ENCODE measurements at places on chromosomes 2 and 18.

GRCh38 chr18:58992301-58993231, 127.9 kb downstream of the ZNF532 start:
- DNase-seq = no peak

DNA sequence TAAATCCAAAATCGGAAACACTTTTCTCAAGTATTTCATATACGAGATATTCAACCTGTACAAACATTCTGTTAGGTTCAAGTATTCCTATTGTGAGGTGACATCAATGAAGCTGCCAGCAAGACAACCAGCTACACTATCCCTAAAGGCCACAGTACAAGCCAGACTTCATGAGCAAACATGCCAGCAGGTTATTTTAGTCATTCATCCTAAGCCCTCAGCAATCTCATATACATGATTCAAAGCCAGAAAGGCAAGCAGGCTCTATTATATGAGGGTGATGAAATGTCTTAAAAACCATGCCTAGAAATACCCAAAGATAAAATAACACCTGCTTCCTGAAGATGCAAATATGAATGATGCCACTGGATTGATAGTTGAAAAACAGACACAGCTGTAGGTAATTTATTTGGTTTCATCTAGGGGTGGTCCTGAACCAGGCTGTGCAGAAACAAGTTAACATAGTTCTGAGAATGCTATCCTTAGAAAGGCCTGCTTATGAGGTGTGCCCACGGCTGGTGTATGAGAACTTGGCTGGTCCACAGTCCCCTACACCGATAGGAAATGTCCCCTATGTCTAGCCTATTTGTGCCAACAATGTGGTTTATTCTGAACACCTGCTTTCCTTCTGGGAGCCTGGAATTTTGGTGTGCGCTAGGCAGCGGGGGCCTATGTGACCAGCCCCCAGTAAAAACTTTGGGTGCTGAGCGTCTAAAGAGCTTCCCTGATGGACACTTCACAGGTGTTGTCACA, 48.2 kb upstream of the KIDINS220 start:
- DNase-seq = no peak

DNA sequence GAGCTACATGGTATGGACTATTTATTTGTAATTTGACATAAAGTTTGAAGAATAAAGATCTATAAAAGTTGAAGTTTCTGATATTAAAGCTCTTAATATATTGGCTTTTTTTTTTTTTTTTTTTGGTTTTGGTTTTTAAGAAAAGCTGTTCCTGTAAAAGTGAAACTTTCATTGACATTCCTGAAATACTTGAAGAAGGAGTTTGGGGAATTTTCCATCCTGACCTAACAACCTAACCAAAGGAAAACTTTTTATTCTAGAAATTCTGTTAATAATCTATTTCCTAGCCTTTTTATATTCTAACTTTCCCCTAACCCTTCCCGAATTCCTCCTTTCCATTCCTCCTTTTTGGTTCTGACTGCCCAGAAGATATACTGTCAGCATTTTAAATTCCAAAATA, 83.7 kb downstream of the ACSL3 start:
- DNase-seq = no peak

DNA sequence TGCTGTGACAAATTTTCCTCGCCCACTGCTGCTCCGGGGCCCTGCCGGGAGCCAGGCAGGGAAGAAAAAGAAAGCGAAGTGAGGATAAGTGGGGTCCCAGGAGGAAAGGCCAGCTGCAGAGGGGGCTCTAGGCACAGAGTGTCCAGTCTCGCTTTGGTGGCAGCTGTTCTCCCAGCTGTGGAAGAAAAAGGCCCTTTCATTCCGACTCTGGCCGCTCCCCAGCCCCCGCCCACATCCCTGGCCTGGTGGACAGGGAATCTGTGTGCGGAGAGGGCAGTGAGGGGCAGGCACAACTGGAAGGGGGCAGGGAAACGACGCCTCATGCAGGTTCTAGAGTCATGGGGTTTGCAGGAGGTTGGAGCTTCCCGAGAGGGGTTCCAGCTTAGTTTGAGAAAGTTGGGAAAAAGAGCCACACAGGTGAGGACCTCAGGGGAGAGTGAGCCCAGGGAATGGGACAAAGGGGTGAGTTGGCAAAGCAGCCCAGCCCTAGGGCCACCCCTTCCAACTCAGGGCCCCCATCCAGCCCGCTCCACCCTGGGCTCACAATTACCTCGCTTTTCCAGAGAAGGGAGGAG, 1.8 kb downstream of the RTKN start:
- no peak for DNase-seq

DNA sequence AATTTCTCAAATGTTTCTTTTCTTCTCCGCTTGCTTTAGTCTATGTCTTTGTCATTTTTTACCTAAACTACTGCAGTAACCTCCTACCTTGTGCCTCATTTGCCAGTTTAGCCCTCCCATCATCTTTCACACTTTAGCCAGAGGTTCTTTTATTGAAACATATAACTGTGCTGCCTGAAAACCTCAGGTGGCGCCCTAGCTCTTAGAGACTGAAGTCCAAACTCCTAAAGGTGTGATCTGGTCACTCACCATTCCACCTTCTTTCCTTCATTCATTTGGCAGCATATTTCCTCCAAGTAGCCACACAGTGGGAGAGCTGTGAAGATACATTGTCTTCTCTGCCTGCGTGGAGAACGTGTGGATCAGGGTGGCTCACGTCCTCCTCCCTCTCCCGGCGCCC, 98.2 kb upstream of the MAPRE2 start:
- peak; percentile 24 for DNase-seq

GRCh38 chr2:21228041-21228895, 104.5 kb downstream of the TDRD15 start:
- DNase-seq = no peak

DNA sequence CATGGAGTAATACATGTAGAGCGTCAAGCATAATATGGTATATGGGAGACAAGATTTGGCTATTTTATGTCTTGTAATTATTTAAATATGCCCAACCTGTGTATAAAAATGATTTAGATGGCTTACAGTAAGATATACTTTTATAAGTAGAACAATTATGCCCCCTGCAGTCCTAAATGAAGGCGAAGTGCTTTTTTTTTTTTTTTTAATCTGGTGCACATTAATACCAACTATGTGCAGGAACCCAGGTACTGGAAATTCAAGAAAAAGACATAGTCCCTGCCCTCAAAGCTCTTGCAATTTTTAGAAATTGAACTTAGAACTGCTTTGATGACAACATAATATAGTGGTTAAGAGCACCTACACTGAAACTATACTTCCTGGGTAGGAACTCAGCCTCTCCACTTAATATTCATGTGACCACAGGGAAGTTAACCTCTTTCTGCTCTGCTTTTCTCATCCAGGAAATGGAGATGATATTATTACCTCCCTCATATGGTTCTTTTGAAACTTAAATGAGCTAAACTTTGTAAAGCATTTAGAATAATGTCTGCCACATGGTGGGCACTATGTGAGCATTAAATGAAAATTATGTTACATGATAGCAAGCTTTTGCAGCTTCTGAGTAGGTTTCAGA, 38.1 kb downstream of the AFTPH start:
- DNase-seq = peak; percentile 41

GRCh38 chr2:146239392-146240135, 1605.3 kb upstream of the ACVR2A start:
- DNase-seq = no peak

- DNase-seq = no peak
These were observed 374.6 kb downstream of the PTH2R start for GRCh38 chr2:208781166-208781565.

DNA sequence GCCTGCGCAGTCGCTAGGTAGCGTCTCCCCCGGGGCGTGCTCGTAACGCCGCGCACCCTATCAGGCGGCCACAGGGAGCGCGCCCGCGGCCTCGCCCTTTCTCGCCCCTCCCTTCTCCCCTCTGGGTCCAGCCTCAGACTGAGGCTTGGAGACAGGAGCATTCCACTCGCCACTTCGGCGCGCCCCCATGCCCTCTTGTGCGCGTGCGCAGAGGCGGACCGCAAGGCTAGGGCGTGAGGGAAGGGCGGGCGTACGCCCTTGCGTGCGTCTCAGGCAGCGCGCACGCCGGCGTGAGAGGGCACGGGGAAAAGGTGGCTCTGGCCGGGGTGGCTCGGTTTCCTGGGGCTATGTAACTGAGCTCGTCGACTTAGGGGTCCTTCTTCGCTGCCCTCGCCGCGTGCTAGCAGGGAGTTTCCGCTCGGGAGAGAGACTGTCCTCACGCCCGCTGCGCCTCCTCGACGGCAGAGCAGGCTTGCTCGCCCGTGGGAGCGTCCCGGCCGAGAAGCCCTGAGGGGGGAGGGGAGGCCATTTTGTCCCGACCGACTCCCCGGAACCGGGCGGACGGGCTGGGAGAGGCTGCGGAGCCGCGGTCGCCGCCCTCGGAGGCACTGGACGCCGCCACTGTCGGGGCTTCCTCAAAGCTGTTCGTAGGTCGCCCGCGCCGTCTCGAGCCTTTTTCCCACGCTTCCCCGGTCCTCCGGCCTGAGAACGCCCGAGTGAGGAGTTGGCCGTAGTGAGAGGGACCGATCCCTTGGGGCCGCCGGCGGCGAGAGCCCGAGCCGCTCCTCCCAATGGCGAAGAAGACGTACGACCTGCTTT, at the start of gene RAB10:
RAB10 (plus strand) TSS at position 267 of the 819 bp plus-strand sequence; CDS start at position 792, 525 bp downstream.
- DNase-seq = peak; percentile 97

GRCh38 chr2:216774620-216775019, 79.3 kb upstream of the IGFBP5 start:
- no peak for DNase-seq

- peak; percentile 18 for DNase-seq
These were observed 122.3 kb upstream of the FHL2 start for GRCh38 chr2:105521176-105521575.

GRCh38 chr2:63692002-63692606, 103.3 kb downstream of the MDH1 start:
- DNase-seq = peak; percentile 62

DNA sequence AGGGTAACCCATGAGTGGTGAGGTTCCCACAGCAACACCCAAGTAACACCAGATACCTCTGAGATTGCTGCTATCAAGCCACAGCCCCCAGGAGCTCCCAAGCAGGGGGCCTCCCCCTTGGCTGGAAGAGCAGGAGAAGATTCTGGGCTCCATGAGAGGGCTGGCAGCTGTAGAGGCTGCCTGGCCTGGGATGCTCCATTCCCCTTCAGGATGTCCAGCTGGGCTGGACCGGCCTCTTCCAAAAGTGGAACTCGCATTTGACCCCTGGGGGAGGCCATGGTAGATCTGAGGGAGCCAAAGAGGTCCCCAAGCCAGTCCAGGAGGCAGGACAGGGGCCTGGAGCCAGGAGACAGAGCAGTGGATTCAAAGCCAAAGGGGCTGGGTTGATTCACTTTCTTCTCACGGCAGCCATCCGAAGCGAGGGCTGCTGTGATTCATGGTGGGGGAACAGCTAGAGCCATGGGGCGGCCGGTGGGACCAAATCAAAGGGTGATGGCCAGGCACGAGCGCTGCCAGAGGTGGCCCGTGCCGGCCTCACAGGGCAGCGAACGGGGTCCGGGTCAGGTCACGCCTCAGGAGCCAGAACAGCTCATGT, 95.3 kb upstream of the ID2 start:
- no peak for DNase-seq

DNA sequence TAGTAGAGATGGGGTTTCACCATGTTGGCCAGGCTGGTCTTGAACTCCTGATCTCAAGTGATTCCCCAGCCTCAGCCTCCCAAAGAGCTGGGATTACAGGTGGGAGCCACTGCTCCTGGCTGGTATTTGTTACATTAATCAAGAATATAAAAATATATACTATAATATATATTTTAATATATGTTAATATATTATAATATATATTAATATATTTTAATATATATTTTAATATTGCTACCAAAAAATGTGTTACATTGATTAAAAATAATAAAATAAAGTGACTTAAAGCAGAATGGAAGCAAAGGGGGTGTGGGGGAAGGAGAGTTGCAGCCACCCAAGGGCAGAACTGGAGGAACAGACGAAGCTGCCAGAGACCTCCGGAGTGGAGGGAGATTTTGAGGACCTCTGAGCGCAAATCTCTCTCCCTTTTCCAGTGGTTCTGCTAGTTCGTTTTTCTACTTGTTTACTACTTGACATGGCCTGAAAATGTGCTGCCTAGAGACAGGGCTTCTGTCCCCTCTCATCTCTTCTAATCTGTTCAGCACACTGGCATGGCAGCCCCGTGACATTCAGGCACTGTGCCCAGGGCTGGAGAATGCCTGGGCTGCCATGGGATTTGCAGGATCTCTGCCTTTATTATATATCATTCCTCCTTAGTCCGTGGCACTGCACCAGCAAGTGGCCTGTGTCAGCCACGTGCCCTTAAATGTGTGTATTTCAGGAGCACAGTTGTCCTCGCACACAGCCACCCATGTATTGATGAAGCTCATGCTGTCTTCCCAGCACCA, 47.9 kb upstream of the RAB12 start:
- no peak for DNase-seq

DNA sequence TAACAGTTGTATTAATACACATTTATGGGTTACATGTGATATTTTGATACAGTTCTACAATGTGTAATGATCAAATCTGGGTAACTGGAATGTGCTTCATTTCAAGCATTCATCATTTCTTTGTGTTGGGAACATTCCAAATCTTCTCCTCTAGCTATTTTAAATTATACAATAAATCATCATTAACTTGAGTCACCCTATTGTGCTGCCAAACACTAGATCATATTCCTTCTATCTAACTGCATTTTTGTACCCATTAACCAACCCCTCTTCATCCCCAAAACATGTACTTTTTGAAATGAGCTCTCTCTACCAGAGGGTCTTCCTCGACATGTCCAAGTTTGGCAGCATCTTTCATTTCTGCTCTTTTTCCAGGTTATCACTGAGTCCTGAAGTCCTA, 81.1 kb upstream of the TTC39C start:
- no peak for DNase-seq

DNA sequence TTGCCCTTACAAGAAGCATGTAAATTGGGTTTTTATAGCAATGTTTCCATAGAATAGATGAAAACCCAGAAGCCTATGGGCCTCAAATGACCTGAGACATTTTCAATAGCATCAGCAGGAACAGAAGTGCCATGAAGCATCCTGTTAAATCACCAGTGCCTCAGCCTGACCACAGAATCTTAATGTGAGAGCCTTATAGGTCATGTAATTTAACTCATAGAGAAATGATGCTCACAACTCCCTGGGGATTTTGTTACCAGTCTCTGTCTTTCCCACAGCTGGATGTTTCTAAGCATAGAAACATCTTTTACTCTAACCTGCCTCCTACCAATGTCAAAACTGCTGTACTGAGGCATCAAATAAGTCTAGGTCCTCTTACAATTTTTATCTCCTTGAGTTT, 295.8 kb upstream of the ACVR2A start:
- DNase-seq = no peak

- no peak for DNase-seq
These were observed 116.0 kb downstream of the MTX2 start for GRCh38 chr2:176385219-176385759.
